Neuronal stem cell (in vitro differentiated cells): ENCODE measurements at places on chromosomes 12 and 14.

- no peak for DNase-seq
Observed at GRCh38 chr14:87705439-87705896, 287.5 kb downstream of the GALC start.

DNA sequence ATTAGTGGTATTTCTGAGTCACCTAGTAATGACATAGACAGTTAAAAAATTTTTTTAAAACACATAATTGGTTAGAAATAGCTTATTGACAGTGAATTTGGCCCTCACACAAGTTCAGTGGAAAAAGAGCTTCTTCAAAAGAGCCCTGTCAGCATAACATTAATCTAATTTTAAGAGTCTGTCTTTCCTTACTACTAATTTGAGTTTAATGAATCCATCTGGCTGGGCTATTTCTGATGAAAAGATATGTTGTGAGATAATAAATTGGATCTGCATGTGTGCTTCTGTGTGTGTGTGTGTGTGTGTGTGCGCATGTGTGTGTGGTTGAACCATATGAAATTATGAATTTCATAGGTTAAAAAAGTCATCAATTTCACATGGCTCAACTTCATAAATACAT is 1045.2 kb downstream of the FLRT2 start:
- no peak for DNase-seq

DNA sequence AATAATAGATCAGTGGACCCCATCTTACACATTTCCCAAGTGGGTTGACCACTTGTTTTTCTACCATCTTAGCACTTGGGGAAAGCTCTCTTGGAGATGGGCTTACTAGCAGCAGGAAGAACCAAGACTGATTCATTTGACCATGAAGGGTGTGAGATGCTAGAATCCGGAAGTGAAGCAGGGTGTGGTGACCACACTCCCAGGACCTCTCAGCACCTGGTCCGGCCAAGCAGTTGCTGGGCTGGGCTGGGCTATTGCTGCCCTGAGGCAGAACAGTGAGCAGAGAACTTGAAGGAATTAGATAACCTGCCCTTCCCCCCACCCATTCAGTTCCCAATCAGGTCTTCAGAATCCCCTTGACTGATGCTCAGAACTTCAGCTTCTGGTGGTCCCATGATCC is 24.4 kb downstream of the ADCY6 start:
- DNase-seq: no peak

DNA sequence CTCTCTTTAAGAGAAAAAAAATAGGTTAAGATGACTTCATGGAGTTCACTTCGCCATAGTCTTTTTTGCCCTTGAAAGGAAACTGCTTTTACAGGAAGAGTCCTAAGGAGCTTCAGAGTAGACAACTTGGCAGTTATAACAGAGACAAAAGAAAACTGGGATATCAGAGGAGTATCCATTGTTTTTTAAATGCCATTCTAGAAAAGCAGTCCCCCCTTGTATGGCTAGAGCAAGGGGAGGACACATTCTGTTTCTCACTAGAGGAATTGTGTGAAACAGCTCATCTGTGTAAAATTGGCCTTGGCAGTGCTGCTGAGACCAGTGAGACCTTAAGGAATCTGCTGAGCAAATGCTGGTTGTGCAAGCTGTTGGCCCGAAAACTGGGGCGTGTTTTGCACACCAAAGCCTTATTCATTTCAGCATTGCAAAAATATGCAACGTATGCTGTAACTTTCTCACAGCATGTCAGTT is 128.0 kb downstream of the GPR135 start:
- no peak for DNase-seq

DNA sequence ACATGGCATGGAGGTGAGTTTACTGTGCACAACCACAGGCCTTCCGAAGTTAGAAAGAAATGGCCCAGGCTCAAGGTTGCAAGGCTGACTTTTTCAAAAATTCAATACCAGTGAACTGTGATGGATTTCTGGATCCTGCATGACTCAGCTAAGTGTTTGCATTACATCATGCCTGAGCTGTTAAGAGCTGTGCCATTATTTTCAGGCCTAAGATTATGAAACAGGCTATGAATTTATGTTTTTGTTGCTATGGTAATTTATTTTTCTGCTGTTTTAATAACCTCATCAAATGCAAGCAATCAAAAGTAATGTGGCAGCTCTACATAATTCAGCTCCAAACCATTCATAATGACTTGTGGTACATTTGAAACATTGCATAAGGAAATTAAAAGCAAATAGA is 457.7 kb upstream of the TMEM132C start:
- no peak for DNase-seq

DNA sequence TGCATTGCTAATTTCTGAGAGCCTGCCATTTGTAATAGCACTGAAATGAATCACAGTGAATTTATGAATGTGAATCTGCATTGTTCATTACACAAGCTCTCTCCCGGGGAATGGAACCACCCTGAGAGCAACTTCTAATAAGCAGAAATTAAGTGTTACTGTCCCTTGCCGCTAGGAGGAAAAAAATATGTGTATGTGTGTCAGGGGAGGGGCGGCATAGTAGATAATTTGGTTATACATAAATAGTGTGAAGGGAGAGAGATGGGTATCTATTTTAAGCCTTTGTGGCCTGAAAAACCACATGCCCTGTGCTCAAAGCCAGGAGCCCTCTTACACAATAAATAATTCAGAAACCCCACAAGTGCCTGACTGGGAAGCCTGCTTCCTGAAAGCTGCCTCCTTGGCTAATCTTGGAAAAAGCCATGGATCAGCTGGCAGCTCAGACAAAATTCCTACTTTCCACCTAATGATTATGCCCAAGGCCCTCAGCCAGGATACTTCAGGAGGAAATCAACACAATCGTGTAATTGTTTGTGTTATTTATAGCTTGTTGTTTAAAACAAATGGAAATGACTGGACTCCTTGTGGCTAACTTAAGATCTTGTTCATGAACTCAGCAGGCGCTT is 366.2 kb upstream of the KITLG start:
- no peak for DNase-seq

DNA sequence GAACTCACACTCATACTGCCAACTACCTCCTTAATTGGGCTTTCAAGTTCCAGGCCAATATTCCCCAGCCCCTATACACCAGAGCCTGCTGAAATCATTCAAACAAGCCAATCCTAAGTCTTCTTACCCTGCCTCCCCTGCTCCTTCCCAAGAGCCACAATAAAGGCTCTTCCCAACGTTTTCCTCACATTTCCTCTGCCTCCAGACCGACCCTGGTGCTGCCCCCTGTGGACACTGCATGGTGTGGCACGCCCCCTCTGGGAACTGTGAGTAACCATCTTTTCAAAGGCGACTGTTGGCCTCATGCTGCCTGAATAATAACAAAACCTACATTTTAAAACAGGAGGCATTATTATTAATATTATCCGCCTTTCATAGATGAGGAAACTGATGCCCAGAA is 111.6 kb upstream of the NOS1 start:
- peak; percentile 23 for DNase-seq

- DNase-seq: no peak
Observed at GRCh38 chr12:103773109-103773910, 67.7 kb downstream of the NT5DC3 start.

- no peak for DNase-seq
Observed at GRCh38 chr12:3398196-3398789, 92.7 kb upstream of the PRMT8 start.

DNA sequence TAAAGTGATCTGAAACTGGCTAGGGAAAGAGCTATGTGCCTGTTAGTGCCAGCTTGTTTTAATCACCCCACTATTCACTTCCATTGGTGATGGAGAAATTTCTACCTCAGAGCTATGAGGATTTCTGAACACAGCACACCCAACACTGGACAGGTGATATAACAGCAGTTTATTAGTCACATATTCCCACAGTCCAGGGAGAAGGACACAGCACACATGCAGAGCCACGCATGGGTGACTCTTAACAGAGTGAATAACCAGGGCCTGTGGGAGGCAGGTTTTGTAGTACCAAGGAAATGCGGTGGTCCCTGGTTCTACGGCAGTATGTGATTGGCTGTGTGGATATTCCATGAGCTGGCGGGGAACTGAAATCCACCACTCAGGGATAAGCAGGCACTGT is 455.1 kb downstream of the BTG1 start:
- DNase-seq: no peak

DNA sequence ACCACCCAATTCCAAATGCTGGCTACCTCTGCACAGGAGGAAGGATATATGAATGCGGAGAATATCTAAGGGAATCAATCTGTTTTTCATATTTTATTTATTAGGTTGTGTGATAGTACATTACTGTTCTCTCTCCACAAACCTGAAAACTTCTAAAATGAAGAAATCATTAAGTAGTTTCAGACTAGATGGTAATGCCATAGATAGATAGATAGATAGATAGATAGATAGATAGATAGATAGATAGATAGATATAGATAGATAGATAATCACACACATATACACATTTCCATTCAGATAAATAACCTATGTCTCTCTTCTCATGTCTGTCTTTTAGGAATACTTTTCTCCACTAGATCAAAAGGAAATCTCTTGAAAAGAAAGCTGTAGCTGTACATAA is 126.1 kb upstream of the TSPAN8 start:
- no peak for DNase-seq

- DNase-seq: no peak
Observed at GRCh38 chr12:93894391-93895088, 217.4 kb downstream of the CRADD start.

- no peak for DNase-seq
Observed at GRCh38 chr12:13719986-13720385, 261.4 kb downstream of the GRIN2B start.

DNA sequence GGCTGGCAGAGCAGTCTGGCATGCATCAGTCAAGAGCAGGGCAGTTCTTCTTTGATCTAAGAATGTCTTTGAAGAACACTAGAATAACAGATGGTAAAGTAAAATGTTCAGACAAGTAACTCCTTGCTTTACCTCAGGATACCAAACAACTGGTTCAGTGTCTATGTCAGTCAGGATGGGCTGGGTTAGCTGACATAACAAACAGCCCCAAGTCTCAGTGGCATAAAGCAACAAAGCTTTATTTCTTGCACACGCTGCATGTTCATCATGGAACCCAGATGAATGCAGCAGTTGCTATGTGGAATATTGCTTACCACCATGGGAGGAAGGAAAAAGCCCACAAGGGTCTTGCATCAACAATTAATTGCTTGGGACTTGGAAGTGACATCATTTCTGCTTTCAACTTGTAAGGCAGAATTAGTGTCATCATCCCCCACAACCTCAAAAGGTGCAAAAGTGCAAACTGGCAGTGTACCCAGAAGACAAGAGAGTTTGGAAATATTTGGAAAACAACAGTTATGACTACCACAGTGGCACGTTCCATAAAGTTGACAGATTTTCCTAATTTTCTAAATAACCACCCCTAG is 21.2 kb downstream of the GPRC5D start:
- no peak for DNase-seq

DNA sequence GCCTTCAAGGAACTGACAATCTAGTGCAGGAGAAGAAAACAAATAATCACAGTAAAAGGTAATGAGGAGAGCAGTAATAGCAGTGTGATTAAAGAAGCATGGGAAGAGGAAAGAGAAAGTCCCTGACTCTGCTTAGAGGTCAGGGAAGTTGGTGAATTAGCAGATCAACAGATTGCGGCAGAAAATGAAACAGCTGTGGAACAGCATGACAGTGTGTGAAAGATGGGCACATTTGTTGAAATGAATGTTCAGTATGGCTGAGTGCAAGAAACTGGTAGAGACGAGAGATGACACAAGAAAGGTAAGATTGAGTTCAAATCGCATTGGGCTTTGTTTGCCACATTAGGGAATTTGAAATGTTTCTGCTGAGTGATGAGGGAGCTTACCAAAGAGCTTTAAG is 63.7 kb upstream of the RASSF8 start:
- no peak for DNase-seq

GRCh38 chr12:82182601-82183190 is 175.5 kb downstream of the CCDC59 start:
- DNase-seq: no peak

DNA sequence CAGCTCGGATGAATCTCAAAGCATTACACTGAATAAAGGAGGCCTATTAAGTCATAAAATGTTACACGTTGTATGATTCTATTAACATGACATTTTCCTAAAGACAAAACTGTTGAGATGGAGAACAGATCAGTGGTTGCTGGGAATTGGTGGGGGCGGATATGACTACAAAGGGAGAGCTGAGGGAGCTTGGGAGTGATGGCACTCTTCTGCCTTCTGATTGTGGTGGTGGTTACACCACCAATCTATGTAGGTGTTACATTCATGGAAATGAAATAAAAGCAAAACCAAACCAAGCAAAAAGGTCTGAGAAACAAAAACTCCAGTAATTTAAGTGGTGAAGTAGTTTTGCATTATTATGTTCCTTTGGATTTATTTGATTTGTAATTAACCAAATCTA is 16.4 kb upstream of the EVL start:
- no peak for DNase-seq

- no peak for DNase-seq
Observed at GRCh38 chr12:130795906-130796305, 43.1 kb downstream of the STX2 start.

DNA sequence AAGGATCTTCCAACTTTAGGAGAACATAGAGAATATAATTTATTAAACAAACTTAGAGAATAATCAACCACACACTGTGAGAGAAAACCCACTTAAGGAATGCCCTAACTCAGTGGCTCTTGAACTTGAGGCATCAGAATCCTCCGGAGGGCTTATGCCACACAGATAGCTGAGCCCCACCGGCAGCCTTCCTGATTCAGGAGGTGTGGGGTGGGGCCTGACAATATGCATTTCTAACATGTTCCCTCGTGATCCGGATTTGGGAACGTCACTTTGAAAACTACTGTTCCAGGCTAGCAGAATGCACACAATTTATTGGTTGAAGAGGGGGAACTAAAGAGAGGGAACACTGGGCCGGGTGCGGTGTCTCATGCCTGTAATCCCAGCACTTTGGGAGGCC is 2.0 kb upstream of the SOAT2 start:
- DNase-seq: no peak

- no peak for DNase-seq
Observed at GRCh38 chr12:131494741-131495524, 216.0 kb upstream of the SFSWAP start.

- DNase-seq: no peak
Observed at GRCh38 chr12:58310368-58310767, 369.0 kb downstream of the ATP23 start.

- DNase-seq: no peak
Observed at GRCh38 chr14:103623883-103624482, 5.0 kb upstream of the KLC1 start.

DNA sequence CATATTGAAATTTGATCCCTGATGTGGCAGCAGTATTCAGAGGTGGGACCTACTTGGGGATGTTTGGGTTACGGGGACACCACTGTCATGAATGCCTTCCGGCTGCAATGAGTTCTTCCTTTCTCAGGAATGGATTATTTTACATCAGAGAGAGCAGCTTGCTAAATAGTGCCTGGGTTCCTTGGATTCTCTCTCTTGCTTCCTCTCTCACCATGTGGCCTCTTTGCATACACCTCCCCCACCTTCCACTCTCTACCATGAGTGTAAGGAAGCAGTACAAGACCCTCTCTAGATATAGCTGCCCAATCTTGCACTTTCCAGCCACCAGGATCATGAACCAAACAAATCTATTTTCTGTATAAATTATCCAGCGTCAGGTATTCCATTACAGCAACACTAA is 15.4 kb upstream of the SCAF11 start:
- DNase-seq: no peak

GRCh38 chr12:4168036-4168435 is 105.5 kb upstream of the CCND2 start:
- no peak for DNase-seq

GRCh38 chr12:101047652-101048051 is 162.4 kb downstream of the SLC5A8 start:
- no peak for DNase-seq
